Mammary microvascular endothelial cell (primary cell): ENCODE measurements at places on chromosomes 7 and 10. TPM values are rescaled to one million over a fixed set of nuclear protein-coding genes. Genes with fewer than 3 reads are reported as not detected.

The UMAD1 gene
- 4.1 and 6.8 TPM in 2 replicates for total RNA-seq

The ITPRIP gene
- 57.4 and 62.5 TPM in 2 replicates for total RNA-seq

The EIF4H gene
- total RNA-seq: 379 and 398 TPM in 2 replicates

The TBX20 gene
- total RNA-seq: not detected in 2 replicates

The ZMIZ2 gene
- total RNA-seq: 14.9 and 21.5 TPM in 2 replicates

The CTAGE4 gene
- 0.33 TPM in 1 of 2 replicates, not detected in the other for total RNA-seq

The PTPRE gene
- total RNA-seq: 37.0 and 38.5 TPM in 2 replicates

The EGR2 gene
- not detected in 2 replicates for total RNA-seq

The ENO4 gene
- not detected in 2 replicates for total RNA-seq

The ASZ1 gene
- not detected in 2 replicates for total RNA-seq

The VPS50 gene
- total RNA-seq: 18.0 and 21.5 TPM in 2 replicates

The MDFIC gene
- total RNA-seq: 17.0 and 19.8 TPM in 2 replicates

The SH2D4B gene
- total RNA-seq: not detected in 2 replicates

The MYPN gene
- 0.40 and 0.79 TPM in 2 replicates for total RNA-seq

The NPC1L1 gene
- not detected in 2 replicates for total RNA-seq

The ELFN1 gene
- 0.84 and 1.1 TPM in 2 replicates for total RNA-seq

The ITGA8 gene
- total RNA-seq: 0.44 and 0.53 TPM in 2 replicates

The HTRA1 gene
- total RNA-seq: 50.4 and 51.6 TPM in 2 replicates

The LEP gene
- not detected in 2 replicates for total RNA-seq

The BLNK gene
- total RNA-seq: not detected in 2 replicates

The AKR1B15 gene
- not detected in 2 replicates for total RNA-seq

The LIPF gene
- not detected in 2 replicates for total RNA-seq

The MALRD1 gene
- not detected in 2 replicates for total RNA-seq

The PCLO gene
- 0.33 and 0.34 TPM in 2 replicates for total RNA-seq

The IL2RA gene
- total RNA-seq: not detected in 2 replicates

The CFTR gene
- 1.7 TPM in 1 of 2 replicates, not detected in the other for total RNA-seq

The IGF2BP3 gene
- 100 and 125 TPM in 2 replicates for total RNA-seq

The SPDYE6 gene
- 0.07 TPM in 1 of 2 replicates, not detected in the other for total RNA-seq

The EPHA1 gene
- total RNA-seq: 0.07 TPM in 1 of 2 replicates, not detected in the other

The HK1 gene
- 129 and 134 TPM in 2 replicates for total RNA-seq

The DTX2 gene
- 6.9 and 11.5 TPM in 2 replicates for total RNA-seq
